ENCODE measurements at places on chromosomes 4 and X. TPM values are rescaled to one million over a fixed set of nuclear protein-coding genes. Genes with fewer than 3 reads are reported as not detected.

DNA sequence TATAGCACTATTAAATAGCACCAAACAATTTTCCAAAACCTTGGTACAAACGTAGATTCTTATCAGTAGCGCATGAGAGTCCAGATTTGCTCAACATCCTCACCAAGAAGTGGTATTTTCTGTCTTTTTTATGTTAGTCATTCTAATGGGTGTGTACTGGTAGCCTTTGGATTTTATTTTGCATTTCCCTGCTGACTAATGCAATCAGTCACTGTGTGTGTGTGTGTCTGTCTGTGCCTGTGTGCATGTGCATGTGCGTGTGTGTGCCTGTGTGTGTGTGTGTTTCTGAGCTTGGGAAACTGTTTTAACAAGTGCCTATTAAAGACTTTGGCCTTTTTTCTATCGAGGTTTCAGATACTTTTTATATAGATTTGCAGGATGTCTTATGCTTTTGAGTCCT is 82.2 kb upstream of the MAGEA10 start:
- no peak for DNase-seq

Gene RENBP
- 11.1 TPM for polyA plus RNA-seq

DNA sequence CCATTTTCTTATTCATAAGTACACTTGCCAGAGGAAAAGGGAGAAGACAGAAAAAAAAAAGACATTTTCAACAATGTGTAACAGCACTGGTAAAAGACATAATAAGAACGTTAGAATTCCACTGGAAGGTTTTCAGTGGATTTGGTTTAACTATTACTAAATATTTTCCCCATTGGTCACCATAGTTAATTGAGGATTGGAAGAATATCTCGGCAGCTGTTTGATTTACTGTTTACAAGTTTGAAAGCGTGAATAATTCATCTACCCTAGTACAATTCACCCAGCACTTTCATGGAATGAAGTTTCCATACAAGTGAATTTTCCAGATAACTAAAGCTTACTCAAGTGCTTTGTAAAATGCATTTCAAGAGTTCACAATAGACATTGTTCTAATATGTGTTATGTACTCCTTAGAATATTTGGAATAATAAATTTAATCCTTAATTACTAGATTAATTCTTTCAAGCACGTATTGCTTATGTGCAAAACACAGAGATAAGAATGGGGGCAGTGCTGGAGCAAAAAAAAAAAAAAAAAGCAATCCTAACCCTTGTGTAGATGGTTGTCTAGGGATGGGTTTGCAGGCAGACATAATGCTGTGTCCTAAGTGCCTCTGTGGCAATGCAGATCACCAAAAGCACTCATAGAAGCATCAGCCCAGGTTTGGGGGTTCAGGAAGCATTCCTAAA is 57.1 kb downstream of the ENPEP start:
- DNase-seq = no peak

DNA sequence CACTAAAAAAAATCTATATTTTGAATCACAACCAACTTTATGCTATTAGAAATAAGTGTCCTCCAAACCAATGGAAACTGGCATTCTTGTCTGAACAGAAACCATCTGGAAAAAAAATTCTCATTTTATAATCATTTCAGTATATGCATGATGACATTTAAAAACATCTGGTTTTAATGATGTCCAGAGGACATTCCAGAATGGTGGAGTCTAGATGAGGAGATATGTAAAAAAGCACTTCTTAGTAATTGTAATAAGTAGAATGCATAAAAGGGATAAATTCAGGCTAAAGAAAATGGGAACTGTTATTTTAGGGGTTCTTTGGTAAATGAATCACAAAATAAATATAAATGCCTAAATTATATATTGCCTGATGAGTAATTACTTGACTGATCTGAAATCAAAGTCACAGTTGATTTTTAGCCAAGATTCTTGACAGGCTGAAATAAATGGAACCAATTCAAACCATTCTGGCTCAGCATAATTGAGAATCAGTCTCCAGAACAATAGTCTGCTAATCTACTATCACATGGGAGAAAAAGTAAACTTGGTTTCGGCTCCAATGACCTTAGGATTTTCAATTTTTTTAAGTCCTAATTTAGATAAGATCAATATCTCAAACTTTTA is 636.6 kb downstream of the FAT4 start:
- no peak for DNase-seq

DNA sequence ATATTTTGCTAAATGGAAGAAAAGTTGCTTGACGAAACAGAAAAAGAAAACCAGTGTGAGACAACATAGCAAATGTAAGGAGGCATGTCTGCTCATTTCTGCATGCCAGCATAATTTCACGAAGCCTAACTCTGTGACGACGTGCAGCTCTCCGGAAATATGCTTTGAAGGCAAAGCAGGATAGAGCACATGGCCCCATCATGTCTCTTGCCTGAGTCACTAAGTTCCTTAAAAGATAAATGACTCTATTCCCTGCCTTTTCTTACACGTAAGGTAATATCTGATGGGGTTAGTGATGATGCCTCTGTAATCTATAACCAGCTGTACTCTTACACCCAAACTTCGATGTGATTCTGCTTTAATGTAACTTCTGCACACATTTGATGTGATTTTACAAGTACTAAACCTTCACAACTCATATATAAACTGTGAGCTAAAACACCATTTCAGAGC is 64.5 kb downstream of the ANXA3 start:
- no peak for DNase-seq

Gene TEX11
- 0.27 TPM for polyA plus RNA-seq

GRCh38 chr4:60400593-60400992 is 799.5 kb upstream of the ADGRL3 start:
- DNase-seq = no peak

GRCh38 chr4:176549161-176549865 is 229.5 kb downstream of the SPCS3 start:
- no peak for DNase-seq

- no peak for DNase-seq
These were observed 1.5 kb upstream of the CXCL2 start for GRCh38 chr4:74100531-74100930.

Gene FAM9B
- polyA plus RNA-seq = 3.6 TPM

DNA sequence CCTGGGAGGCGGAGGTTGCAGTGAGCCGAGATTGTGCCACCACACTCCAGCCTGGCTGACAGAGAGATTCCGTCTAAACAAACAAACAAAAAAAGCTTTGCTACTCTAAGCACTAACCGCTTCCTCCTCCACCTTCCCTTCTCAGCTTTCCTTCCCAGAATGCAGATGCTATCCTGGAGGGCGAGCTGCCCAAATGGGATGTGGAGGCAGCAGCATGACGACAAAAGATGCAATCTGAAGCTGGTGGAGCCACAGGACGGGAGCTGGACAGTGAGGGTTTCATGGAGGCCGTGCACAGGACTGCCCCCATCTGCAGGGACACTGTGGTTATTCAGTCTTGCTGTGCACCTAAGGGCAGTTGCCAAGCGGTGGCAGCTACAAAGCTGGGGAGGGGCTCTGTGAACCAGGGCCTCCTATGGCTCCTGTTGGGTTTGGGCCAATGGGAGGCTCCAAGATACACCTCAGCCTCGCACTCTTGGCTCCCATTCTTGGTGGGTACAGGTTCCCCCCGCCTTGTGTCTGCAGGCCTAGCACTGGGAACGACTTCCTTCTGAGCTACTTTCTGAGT is 47.4 kb downstream of the WDR1 start:
- no peak for DNase-seq

Gene HSFX2
- polyA plus RNA-seq = not detected

DNA sequence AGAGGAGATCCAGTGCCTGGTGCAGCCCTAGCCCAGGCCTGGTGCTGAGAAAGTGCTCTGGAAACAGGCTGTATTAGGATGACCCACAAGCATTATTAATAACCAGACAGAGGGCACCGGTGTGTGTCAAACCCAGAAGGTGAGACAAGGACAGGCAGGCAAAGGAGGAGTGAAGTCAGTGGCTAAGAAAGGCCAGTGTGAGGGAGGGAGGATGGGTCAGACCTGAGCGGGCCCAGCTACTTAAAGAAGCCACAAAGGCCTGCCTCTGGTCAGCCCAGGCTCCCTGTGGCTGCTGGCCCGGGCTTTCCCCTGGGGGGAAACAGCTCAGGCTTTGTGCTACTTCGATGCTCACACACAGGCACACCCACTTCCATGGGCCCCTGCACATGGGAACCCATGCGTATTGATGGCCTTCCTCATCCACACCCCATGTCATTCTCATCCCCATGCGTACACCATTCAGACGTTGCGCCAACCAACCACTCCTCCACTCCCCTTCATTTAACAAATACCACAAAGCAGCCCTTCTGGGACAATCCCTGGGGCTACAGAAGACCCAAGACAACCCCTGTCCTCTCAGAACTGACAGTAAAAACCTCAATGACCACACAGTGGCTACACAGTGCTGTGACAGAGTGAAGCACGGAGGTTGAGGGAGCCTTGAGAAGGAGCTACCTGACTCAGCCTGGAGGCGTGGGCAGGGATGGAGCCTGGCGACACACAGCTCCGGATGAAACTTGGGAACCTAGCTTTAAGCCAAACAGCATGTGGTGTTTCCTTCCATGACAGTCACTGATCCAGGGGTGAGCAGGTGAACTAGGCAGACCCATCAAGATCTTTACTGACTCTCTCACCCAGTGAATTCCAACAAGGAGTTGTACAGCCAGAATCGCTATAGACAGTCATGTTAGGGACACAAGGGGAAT is 24.9 kb upstream of the MTM1 start:
- DNase-seq = no peak

GRCh38 chr4:2253160-2254084 is 8.5 kb downstream of the MXD4 start:
- no peak for DNase-seq

GRCh38 chrX:36568946-36569345 is 439.2 kb upstream of the FAM47C start:
- no peak for DNase-seq

DNA sequence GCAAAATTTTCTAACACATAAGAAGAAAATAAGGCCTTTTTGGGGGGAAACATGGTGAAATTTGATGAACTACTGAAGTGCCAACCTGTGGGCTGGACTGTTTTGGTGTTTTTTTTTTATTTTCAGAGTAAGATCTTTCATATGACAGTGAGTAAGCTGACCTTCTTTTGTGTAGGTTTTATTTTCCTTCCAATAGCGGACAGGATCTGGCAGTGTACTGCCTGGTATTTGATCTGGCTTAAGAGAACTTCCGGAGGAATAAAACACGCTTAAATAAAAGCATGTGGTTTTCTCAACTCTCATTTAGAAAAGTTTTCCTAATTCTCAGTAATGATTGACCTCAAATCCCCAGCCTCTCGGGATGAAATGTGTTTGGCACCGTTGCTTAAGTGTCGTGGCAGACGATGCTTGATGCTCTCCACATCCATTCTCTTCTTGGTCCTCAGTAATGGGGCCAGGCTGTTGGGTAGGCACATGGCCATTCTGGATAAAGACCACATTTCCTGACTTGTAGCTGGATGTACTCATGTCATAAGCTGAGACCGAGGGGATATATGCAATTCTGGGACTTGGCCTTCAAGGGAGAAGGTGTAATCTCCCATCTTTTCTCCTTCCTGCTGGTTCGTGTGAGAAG is 65.6 kb upstream of the PDLIM3 start:
- DNase-seq = no peak

- peak; percentile 64 for DNase-seq
These were observed 561 bp upstream of the N4BP2 start for GRCh38 chr4:40055863-40056715.

GRCh38 chr4:188432328-188432727 is 293.1 kb downstream of the TRIML1 start:
- DNase-seq = no peak

DNA sequence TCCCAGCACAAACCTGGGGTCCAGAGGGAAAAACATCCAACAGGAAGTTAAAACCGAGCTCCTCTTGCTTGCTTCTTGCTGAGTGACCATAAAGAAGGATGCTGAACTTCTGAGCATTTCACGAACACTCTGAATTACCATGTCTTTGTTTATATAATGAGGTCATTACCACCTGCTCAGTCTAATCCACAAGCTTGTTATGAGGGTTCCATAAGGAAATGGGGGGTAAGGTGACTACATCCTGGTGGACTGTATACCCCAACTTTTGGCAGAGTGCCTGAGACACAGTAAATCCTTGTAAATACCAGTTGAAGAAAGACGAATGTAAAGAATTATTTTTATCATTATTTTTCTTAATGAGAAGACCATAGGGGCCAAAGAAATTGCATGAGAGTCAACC is 16.8 kb downstream of the CCDC149 start:
- DNase-seq = no peak

DNA sequence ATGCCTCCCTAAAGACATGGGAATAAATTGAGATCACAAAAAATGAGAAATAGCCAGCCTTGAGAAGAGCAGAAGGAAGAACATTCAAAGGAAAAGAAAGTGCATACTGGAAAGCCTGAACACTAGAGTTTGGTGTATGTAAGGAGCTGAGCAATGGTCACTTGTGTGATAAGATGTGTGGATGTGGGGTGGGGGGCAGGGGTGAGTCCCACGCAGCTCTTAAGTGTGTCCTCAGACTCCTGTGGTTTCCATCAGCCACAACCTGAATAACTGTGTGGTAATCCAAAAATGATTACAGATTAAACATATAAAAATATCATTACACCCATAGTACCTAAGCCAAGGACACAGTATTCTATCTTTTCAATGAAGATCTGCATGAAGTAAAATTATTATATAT is 59.9 kb downstream of the ELOVL6 start:
- DNase-seq = peak; percentile 19

- no peak for DNase-seq
These were observed 18.7 kb upstream of the GALNTL6 start for GRCh38 chr4:171794528-171794927.

DNA sequence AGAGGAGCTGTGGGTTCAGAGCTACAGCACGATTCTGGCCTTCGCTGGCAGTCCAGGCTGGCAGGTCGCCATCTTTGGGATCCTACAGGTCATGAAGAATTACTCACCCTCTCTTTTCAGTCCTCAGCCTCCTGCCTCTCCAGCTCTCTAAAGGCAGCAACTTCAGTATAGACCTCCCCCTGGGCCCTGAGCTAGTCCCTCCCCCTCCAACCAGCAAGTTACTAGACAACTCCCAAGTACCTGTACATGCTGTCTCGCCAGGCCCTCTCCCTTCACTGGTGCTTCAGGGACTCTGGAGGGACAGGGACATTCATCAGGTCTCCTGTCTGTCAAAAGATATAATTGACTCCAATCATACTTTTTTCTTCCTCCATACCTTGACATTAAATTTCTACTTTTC is at the start of gene GPR119:
GPR119 (minus strand) TSS at position 155 of the 400 bp plus-strand sequence. CDS start 227 bp downstream, outside the sequence.
- no peak for DNase-seq

Gene CDKL2
- polyA plus RNA-seq = not detected

DNA sequence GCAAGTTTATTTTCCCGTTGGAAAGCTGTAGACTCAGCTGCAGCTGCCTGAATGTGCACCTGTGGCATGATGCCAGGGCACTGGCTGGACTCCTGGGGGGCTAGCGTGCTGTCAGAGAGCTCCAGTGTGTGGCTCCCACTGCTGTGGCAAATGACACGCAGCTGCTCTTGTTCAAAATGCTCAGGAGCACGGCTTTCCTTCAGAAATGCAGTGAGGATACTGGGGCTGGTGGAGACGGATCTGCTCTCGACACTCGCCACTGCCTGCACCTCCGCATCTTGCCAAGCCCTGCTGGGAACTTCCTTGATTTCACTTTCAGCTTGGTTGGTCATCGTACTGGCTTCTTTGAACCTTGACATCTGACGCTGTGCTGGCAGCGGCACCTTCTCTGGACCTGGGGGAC is 58.7 kb downstream of the GPRIN3 start:
- no peak for DNase-seq

- DNase-seq = no peak
These were observed 66.9 kb upstream of the ARSJ start for GRCh38 chr4:114046331-114046730.

Data from K562 (cell line).